CD4-positive, alpha-beta T cell treated with Interleukin-6 at 100 ng/mL for 8 hours (primary cell): ENCODE measurements at places on chromosomes 7 and 10.

DNA sequence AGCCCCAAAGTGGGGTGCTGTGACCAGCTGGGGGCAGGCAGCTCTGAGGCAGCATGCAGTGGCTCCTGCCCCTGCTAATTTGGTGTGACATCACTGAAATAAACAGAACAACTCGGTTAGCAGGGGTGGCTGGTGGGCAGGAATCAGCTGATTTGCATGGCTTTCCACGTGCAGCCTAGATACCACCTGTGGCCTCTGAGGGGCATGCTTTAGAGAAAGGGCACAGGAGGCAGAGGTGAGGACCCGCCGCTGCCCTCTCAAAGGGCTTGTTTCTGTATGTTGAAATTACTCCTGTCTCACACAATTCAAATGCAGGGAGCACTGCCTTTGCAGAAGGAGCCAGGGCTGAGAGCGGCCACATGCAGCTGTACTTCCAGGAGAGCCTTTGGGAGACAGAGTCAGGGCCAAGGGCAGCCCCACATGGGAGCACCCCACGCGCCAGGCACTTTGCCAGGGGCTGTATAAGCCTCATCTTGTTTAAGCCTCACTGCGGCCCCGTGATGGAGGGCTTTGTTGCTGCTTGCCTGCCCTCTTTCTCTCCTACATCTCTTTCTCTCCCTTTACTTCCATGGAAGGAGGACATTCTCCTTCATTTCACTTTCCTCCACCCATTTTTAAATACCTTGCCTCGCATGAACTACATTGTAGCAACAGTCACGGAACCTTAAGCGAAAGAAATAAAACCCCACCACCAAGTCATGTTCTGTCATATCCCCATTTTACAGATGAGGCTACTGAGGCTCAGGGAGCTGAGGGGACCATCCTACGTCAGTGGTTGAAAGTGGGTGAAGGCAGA, 137.7 kb downstream of the ZMIZ1 start:
- DNase-seq, result no peak

GRCh38 chr10:70736525-70736924, 48.7 kb downstream of the TBATA start:
- DNase-seq, result no peak

- DNase-seq, result no peak
These were observed 126.9 kb downstream of the MGMT start for GRCh38 chr10:129593953-129594352.

DNA sequence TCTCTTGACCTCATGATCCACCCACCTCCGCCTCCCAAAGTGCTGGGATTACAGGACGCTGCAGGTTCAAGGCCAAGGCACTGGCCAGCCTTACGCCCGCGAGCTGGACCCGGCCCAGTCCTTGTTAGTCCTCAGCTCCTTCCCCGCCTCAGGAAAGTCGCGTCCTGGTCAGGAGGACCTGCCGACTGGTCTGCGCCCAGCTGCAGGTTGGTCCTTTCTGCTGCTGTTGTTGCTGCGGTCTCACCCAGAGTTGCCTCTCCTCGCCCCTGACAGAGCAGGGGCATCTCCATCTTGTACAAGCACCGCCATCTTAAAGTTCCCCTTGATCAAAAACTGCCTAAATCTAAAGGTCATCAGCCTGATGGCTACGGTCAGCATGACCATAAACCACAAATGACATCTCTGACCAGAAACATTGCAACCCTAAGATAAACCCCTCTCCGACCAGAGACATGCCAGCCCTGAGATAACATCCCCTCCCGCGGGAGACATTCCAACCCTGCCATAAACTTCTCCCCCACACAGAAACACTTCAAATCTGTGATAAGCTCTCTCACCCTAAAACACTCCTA, 13.9 kb upstream of the BMS1 start:
- DNase-seq, result no peak

DNA sequence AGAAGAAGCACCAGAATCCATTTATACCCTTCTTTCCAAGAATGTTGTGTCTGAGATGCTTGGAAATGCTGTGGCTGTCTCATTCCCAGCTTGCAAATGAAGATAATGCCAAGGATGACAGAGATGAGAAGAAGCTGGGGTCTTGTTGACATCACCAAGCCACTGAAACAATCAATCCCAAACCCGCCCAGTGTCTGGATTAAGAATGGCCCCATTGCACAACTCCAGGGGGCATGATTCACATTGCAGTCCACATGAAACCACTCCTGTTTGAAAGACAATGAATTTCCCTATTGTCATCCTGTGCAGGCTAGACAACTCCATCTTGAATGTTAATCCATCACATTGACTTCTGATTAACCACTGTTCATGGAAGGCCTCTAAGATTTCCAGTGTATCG, 28.6 kb downstream of the SORBS1 start:
- no peak for DNase-seq

DNA sequence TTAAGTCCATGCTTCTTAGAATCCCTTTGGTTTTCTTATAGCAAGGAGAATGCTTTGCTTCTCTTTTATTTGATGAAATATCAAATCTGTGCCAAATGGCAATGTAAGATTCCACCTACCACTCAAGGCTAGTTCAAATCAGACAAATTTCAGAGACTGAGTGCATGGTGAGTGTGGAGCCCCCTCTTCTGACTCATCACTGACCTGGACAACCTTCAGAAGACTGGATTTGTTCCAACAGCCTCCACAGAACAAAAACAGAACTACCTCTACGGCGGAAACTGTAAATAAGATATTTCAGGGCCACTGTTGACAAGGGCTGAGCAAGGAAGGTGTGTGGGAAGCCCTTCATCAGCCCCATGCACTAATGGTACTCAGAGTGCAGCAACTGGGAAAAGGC, 21.1 kb downstream of the NCAPG2 start:
- DNase-seq, result no peak

DNA sequence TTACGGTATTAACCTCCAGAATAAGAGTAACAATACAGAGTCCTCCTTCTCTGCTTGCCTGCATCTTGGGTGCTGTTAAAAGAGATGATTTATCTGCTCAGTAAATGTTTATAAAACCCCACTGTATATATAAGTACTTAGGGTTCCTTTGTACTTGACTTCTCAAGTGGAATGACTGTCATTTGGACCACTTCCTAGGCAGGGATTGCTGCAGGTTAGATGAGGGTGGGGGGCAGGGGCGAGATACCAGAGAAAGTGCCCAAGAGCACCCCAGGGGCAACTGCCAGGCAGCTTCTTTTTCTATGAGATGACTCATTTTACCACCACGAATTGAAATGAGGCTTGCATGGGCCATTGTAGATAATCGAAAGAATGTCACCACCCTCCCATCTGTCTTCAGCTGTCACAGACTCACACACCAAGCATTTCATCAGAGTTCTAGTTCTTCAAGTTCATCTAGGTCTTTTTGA, 421.9 kb upstream of the GALNT17 start:
- no peak for DNase-seq

DNA sequence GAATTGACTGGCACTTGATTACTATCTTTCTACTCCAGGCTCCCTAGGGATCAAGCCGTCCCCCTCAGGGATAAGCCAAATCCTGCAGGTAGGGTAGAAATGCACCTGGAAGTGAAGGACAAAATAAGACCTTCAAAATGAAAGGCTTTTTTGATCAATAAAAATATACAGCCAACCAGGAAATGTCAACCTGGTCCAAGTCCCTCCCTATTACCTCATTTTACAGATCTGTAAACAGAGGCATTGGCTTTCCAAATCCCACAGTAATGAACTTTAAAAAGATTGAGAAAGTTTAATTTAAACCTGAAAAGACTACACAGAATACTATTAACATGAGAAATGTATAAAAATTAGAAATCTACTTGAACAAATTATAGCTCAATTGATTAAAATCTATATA, 53.7 kb downstream of the UPF2 start:
- DNase-seq, result no peak

DNA sequence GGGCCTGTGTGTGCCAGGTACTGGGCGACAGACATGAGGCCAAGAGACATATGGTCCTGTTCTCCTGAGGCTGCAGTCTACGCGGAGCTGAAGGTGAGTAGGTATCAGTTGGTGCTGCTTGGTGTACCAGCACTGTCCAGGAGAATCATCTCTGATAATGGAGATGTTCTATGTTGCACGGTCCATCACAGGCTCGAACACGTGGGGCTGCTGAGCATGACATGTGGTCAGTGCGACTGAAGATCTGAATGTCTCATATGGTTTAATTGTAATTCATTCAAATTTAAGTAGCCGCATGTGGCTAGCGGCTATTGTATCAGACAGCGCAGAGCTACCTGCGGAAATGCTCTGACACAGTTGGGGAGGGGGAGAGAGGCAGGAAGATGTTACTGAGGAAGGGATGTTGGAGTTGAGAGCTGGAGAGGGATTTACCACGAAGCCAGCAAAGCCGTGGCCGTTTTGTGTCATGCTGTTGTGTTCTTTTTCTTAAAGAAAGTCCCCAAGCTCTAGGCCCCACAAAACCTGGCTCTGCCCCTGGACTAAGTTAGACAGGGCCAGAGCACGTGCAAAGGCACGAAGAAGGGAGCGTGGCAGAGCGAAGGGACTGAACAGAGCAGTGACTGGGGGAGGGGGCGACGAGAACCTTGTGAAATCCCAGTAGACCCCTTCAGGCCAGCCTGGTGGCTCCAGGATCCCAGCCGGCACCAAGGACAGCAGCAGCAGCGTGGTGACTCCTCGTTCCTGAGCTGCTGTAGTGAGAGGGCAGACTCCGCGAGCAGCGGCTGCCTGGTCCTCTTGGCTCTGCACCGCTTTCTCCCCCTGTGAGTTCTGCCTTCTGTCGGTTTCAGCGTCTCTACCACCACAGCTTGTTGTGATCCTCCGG, 20.0 kb downstream of the SMKR1 start:
- DNase-seq, result no peak

GRCh38 chr7:76011442-76011861, 17.1 kb upstream of the TMEM120A start:
- DNase-seq, result no peak

- no peak for DNase-seq
These were observed 870 bp downstream of the FZD1 start for GRCh38 chr7:91264924-91265681.

DNA sequence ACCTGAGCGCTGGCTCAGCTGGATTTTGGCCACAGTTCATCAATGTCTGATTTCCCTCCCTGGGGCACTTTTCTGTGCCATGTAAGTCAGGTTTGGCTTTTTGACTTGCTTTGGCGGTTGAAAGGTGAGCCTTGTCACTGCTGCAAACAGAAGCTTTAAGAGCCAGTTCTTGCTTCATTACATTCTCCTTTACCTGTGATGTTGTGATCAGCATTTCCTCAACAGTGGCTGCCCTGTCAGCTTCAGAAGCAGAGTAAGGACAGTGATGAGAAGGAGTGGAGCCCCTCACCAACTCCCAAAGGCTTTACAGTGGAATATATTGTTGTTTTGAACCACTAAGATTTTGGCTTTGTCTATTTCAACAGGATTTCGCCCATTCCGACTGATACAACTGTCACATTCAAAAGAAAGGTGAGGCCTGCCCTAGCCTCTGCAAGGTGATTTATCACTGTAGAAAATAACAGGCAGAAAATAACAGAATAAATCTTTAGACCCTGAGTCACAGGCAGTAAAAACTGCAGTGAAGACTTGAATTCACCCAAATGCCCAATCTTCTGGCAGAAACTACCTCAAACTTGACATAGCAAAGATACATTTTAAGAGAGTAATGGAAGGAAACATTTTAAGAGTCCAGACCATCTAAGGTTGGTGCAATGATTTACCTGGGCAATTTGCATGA, 13.3 kb upstream of the DKK1 start:
- no peak for DNase-seq

DNA sequence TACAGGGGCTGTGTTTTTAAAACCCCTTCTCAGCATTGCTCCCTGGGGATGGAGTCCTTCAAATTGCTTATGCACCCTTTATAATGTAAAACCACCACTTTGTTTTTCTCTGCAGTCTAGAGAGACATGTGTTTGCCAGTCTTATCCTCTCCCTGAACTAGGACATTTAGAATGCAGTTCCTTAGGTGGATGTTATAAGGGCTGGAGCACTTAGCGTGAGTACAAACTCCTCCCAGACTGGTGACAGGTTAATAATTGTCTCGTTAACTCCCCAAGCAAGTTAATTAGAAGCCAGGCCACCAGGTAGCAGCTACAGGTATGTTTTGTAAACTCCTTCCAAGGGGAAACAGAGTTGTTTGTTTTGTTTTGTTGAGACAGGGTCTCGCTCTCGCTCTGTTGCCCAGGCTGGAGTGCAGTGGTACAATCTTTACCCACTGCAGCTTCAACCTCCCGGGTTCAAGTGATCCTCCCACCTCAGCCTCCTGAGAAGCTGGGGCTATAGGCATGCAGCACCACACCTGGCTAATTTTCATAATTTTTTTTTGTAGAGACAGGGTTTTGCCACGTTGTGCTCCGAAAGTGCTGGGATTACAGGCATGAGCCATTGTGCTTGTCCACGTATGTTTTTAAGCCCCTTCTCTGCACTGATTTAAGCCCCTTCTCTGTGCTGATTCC, 100.2 kb downstream of the FAM107B start:
- DNase-seq, result no peak

- no peak for DNase-seq
These were observed 25.2 kb upstream of the TTYH3 start for GRCh38 chr7:2606539-2606936.

DNA sequence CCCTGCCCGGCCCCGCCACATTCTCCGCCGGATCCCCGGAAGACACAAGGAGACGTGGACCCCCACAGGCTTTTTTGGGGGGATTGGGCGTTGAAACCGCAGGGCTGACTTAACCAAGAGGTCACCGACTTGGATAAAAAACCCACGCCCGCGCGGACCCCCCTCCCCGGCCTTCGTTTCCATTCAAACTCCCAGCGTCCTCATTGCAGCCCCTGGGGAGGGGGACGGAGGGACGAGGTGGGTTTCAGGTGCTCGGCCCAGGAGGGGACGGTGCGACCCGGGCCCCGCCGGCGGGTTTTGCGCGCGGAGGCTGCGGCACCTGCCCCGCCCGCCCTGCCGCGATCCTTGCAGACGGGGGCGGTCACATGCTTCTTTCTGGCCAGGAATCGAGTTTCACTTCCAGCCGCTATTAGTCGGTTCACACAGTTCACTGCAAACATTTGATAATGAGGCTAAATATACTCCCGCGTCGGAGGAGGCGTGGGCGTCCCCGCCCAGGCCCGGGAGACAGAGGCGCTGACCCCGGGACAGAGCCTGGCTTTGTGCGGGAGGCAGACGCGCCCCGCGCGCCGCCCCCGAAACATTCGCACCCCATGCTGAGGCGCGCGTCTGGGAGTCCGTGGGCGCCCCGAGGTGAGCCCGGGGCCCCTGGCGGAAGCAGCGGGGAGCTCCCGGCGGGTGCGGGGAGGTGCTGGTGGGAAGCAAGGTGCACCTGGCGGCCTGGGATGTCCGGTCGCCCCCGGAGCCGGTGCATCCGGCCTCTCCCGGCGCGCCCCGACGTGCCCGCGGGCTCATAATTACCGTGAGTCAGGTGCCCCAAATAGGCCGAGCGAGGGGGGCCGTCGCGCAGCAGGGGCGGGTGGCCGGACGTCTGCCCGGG, 2.7 kb upstream of the PDGFA start:
- no peak for DNase-seq

GRCh38 chr10:114060456-114060855, 16.8 kb downstream of the ADRB1 start:
- no peak for DNase-seq

DNA sequence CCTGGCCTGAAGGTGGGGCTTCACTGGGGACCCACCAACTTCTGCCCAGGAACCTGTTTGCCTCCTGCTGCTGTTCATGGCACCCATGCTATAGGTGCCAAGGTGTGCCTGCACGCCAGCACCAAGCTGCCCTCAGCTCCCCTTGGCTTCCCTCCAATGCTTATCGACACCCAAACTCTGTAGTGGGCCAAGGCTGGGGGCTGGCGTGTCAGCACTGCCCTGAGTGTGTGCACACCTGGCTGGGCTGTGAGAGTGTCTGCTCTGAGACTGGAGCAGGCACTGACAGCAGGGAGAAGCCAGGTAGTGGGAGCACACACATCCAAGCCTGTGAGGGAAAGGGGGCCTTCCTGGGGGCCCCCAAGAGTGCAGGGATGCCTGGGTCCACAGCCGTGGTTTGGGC, 43.1 kb upstream of the TUBB8 start:
- DNase-seq, result no peak

GRCh38 chr10:5710859-5711258, 26.2 kb downstream of the TASOR2 start:
- no peak for DNase-seq
